ENCODE measurements at places on chromosomes 7 and 10.

GRCh38 chr10:124152139-124153022, 59.0 kb upstream of the CHST15 start:
- no peak for DNase-seq

- no peak for DNase-seq
These were observed at the start of gene SUN1 for GRCh38 chr7:832167-832967. SUN1 (plus strand) TSS chr7:832476; CDS start chr7:832525, 49 bp downstream.

DNA sequence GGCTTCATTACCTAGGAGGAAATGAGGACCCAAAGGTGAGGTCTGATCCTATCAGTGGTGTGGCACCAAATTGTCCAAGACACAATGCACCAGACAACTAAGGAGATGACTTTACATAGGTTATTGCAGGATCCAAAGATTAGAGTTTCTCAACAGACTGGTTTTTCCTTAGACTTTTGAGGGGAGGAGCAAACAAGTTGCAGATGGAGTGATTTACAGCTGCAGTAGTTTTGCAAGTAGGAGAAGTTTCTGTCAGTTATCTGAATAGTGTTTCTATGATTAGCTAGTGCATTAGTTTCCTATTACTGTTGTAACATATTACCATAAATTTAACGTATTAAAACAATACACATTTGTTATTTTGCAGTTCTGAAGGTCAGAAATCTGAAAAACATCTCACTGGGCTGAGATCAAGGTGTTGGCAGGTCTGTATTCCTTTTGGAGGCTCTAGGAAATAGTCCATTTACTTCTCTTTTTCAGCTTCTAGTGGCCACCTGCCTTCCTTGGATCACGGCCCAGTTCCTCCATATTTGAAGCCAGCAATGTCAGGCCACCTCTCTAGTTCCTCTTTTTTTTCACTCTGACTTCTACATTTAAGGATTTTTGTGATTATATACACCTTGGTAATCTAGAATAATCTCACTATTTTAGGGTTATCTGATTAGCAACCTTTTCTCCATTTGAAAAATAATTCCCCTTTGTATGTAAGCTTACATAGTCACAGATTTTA, 994.9 kb downstream of the REEP3 start:
- DNase-seq = no peak

DNA sequence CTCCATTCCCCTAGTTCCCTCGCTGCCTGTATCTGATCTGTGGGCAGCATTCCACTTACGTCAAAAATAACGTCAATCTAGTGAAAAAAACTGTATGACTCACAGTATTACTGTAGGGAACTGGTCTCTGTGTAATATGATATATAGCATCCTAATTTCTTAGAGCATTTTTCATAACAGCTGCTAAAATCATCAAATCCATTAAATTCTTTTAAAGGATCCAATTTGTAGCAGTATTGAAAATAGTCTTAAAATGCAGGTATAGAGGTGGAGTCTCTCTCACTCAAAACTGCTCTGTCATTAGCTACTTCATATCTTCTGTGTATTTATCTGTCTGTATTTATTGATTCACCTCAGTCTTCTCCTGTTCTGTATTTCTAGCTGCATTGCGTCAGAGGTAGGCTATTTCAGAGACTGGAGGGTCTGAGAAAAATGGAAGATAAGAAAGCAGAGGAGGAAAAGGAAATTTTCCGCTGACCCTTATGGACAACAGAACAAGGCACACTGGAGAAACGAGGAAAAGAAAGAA, 59.9 kb downstream of the PON1 start:
- DNase-seq = no peak

DNA sequence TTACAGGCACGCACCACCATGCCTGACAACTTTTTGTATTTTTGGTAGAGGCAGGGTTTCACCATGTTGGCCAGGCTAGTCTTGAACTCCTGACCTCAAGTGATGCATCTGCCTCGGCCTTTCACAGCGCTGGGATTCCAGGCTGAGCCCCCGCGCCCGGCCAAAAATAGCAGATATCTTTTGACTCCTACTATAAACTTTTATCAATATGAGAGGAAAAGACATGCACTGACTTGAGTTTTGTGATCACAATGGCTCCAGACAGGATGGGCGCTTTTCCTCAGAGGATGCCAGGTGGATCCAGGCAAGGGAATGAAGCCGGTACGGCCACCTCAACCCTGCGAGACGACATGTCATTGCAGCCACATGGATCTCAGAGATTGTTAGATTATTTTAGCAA, 123.9 kb downstream of the DNAJB6 start:
- no peak for DNase-seq

GRCh38 chr10:126731610-126731990, 61.1 kb upstream of the C10orf90 start:
- no peak for DNase-seq

DNA sequence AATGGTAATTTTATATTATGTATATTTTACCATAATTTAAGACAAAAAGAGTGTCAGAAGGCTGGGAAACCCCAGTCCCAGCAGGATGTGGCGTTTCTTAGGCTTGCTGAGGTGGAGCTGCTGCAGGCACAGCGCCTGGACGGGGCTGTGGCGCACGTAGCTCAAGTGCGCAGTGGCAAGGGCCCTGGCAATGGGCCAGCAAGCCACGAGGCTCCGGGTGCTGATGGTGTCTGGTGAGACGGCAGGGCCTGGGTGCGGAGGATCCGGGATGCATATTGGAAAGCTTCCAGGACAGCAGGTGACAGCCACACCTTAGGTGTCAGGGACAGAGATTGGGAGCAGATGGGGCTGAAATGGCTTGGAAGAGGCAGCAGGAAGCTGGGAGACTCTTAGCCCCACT, 37.2 kb downstream of the CLEC2L start:
- DNase-seq = peak; percentile 97

DNA sequence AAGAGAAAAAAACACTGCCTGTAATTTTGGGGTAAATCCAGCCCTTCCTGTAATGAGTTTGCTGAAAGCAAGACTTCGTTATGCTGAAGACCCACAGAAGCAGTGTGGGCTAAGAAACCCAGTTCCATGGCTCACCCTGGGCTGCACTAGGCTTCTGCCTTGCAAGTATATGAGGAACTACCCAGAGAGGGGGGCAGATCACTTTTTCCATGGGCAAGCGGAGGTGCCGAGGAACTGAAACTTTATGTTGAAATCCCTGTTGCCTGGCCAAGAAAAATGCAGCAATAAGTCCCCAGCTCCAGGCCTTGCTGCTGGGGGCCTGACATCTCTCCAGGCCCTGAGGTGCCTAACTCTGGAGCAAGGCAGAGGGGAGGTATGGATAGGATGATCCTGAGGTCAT, 8.5 kb downstream of the RASSF4 start:
- DNase-seq = no peak

GRCh38 chr10:3467052-3467951, 294.7 kb upstream of the PITRM1 start:
- DNase-seq = no peak

DNA sequence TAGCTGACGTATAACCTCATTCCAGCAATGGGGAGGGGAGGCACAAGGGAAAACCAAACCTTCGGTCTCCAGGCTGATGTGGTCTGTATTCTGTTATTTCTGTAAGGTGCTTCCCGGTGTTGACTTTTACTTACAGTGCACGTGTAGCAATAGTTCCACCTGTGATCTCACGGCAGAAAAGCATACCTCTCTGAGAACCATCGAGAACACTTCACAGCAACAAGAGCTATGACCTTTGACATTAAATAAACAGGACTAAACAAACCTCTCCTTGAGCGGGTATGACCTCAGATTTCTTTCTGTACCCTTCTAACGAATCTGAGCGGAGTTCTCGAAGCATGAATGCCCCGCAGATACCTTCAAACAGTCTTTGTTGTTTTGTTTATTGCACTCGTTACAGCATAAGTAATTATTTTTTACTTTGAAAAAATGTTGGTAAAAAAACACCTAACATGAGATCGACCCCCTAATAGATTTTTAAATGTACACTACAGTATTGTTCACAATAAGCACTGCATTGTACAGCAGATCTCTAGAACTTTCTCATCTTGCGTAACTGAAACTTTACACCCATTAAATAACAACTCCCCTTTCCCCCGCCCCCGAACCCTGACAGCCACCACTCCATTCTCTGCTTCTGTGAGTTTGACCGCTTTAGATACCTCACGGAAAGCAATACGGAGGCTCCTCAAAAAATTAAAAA, 282.3 kb downstream of the GATA3 start:
- no peak for DNase-seq

DNA sequence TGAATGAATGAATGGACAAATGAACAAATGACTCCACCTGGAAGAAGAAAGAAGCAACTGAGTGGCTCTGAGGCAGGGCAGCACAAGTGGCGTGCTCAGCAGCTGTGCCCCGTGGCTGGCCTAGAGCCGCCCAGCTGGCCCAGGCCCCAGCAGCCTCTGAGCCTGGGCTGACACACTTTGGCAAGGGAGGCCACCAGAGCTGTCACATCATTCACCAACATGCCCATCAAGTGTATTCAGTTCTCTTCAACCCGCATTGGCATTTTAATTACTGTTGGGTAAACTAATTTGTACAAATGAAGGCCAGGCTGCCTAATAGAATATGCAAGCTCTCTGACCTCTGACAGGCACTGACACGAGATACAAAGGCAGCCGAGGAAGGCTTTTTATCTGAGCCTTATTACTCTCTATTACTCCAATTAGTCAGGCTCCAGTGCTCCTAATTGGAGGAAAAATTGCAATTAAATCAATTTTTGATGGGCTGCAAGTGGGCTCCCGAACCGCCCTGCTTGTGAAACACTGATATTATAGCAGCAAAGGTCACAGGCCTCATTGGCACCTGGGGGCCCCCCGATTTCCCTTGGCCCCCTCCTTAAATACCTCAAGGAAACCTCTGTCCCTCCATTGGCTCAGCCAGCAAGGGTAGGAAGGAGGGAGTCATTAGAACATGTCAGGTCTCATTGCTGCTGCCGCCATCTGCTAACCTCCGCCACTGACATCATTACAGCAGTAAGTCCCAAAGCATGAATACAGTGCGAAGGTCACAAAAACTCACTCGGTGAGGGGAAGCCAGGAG, 41.9 kb downstream of the DPCD start:
- peak; percentile 88 for DNase-seq

DNA sequence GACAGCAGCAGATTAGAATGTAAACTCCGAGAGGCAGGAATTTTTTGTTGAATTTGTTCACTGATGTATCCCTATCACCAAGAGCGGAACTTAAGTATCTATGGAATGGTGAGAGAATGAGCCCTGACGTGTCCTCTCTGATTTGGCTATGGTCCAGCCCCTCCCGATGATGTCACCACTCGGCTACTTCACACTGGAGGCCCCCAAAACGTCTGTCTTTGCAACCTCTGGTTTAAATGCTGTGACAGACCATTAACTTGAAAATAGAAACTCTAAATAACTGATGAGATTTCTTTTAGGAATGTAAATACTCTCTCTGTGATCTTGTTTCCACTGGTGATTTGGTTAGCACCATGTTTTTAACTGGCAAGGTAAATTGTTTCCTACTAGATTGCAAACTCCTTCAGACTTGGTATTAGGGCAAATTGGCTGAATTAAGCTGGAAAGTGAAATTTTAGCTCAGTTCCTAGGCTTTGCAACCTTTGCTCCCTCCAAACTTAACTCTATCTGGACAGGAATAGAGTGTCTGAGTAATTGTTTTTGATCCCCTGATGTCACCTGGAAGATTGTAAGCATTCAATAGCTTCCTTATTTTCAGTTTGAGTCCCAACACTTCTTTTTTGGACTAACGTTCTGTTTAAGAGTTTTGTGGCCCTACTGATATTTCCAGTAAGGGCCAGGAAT, 19.1 kb downstream of the SLC16A12 start:
- DNase-seq = no peak

DNA sequence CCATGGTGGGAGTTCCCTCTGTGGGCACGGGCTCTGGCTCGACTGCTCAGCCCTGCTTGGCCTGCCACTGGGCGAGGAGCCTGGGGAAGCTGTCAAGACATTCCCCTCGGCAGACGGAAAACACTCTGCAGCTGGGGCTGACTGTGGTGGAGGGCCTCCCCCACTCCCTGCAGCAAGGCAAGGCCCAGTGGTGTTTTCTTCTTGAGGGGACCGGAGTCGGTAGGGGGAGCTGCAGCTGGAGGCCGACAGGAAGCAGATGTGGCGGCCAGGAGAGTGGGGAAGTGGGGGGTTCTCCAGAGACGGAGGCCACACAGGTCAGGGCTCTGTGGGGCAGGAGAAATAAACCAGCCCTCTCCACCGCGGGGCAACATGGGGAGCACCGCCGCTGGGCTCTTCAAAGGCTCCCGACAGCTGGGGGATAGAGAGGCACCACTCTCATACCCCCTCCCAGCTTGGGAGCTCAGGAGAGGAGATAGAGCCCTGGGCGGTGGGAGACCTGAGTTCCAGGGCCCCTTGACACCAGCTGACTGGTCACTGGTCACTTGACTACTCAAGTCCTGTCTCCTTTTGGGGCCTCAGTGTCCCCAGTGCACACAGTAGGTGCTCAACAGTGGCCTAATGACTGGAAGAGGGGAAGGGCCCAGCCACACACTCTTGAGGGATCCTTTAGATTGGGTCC, 43.4 kb downstream of the PPIF start:
- DNase-seq = no peak

- DNase-seq = no peak
These were observed 783.8 kb downstream of the SORCS1 start for GRCh38 chr10:106380706-106381105.

DNA sequence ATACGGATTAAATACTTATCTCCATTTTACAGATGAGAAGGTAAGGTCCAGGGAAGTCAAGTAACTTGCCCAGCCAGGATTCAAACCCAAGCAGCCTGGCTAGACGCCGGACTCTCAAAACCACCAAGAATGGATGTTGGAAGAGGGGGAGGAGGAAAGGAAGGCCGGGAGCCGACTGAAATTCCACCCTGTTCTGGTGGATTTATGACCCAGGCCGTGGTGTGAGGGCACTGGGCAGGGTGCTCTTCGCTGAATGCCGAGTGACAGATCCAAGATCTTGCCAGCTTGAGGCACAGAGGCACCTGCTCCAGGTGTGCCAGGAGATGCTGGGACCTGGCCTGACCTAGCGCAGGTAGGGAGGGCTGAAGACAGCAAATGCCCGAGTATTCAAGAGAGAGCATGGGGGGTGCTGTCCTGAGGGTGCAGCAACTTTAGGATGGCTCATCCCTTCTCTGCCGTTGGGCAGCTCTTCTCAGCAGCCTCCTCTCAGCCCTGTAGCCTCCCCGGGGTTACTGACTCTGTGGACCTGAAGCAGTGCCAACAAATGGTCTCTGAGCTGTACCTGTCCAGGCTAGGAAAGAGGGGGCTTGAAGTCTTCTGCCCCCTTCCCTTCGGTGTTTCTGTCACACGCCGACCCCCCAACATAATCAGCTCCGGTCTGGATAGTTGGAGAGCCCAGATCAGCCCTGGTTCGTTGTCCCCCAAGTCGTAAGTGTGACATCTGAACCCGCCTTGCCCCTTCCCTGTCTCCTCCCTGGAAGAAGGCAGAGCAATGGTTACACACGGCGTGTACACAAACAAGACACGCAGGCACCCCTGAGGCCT, 713 bp downstream of the LOXL4 start:
- no peak for DNase-seq

Data from NCI-H1105 treated with DMSO at 0.1 percent for 48 hours (cell line).